Muscle of leg (tissue), 16 donors: ENCODE measurements at places on chromosomes 12 and 14. TPM values are rescaled to one million over a fixed set of nuclear protein-coding genes. Genes with fewer than 3 reads are reported as not detected.

Gene OR6C1
- not detected for polyA plus RNA-seq

Gene ITPR2
- 3.5 TPM for polyA plus RNA-seq

- no peak for DNase-seq
Observed at GRCh38 chr14:65599375-65599774, 186.8 kb downstream of the FUT8 start.

GRCh38 chr12:85147331-85147730 lies 111.2 kb downstream of the LRRIQ1 start:
- no peak for DNase-seq

Gene C14orf132
- polyA plus RNA-seq = 16.3 TPM

Gene DCAF4
- 8.4 TPM for polyA plus RNA-seq

GRCh38 chr12:94962670-94963069 lies 40.8 kb downstream of the NDUFA12 start:
- DNase-seq = no peak
